ENCODE measurements at places on chromosomes 6 and 20. TPM values are rescaled to one million over a fixed set of nuclear protein-coding genes. Genes with fewer than 3 reads are reported as not detected.

OR12D3 gene
- not detected for total RNA-seq

NOX3 gene
- total RNA-seq: not detected

IL20RA gene
- 0.55 TPM for total RNA-seq

CRISP3 gene
- total RNA-seq: not detected

MEP1A gene
- total RNA-seq: not detected

HAO1 gene
- not detected for total RNA-seq

IL17A gene
- total RNA-seq: not detected

CCN5 gene
- 5.0 TPM for total RNA-seq

ALDH5A1 gene
- 0.28 TPM for total RNA-seq

NUS1 gene
- total RNA-seq: 12.5 TPM

AK9 gene
- total RNA-seq: 1.6 TPM

SDC4 gene
- 98.4 TPM for total RNA-seq

CALHM6 gene
- 2.3 TPM for total RNA-seq

NKX2-4 gene
- not detected for total RNA-seq

PI16 gene
- 0.43 TPM for total RNA-seq

LEMD2 gene
- total RNA-seq: 33.7 TPM

MCCD1 gene
- not detected for total RNA-seq

TFAP2D gene
- not detected for total RNA-seq

COL21A1 gene
- total RNA-seq: 6.7 TPM

GPR6 gene
- not detected for total RNA-seq

SLC22A7 gene
- total RNA-seq: not detected

CENPW gene
- 6.0 TPM for total RNA-seq

SOX4 gene
- total RNA-seq: 30.7 TPM

CLIC5 gene
- not detected for total RNA-seq

Measured in smooth muscle cell of bladder (primary cell).